T-helper 2 cell (primary cell): ENCODE measurements at places on chromosomes 3 and 15.

- no peak for DNase-seq
These were observed 242.3 kb downstream of the LPP start for GRCh38 chr3:188396251-188396650.

DNA sequence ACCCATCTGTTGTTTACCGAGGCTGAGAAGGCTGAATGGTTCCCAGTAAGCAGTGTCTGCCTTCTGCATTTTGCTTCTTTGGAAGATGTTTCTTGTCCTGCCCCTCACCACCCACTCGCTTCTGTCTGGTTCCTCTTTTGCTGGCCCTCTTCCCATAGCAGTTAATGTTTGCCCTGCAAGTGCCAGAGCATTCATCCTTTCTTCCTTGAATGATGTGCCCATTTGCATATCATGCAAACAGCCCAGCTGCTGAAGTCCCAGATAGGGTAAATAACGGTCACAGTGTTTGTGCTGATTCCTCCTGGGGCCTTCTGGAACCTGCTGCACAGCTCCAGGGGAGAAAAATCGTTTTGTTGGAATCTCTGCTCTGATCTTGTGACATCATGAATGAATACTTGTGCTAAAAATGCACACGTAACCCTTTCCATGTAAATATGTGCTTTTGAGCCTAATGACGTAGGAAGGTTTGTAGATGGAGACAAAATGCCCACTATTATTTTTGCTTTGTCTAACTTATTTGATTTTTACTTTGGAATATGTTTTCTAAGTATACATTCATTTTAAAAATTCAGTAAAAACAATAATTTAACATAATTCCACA is 381.0 kb downstream of the SOX2 start:
- DNase-seq = no peak

- DNase-seq = no peak
These were observed 71.3 kb downstream of the NUP210 start for GRCh38 chr3:13348661-13349396.

DNA sequence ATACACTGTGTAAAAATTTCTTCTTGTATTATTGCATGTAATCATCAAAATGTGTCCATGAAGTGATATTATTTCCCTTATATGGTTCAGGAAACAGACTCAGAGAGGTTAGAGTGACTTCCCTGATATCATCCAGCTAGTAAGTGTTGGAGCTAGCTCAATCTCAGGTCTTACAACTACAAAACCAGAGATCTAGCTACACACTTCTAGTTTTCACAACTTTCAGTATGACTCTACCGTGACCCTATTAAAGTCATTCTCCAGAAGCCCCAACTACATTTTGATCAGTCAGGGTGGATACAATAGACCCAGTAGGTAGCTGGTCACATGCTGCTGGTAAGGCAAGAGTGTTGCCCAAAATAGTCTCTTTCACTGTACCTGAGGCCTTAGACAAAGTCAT is 165.3 kb downstream of the GOLIM4 start:
- peak; percentile 6 for DNase-seq

DNA sequence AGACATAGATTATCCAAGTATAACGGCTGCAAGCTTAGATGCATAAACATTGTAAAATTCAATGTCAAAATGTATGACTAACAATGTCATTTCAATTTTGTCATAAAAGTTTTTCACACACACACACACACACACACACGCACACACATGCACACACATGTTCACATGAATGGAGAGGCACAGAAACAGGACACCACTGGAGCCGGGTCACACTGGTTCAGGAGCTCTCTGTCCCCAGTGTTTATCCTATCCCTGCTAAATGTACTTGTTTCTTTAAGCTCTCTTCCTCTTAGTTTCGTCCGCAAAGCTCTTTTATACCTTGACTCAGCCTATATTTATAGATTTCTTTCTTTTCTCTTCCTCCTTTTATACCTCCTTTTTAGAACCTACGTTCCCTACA is 249.9 kb downstream of the CADPS start:
- DNase-seq = no peak

DNA sequence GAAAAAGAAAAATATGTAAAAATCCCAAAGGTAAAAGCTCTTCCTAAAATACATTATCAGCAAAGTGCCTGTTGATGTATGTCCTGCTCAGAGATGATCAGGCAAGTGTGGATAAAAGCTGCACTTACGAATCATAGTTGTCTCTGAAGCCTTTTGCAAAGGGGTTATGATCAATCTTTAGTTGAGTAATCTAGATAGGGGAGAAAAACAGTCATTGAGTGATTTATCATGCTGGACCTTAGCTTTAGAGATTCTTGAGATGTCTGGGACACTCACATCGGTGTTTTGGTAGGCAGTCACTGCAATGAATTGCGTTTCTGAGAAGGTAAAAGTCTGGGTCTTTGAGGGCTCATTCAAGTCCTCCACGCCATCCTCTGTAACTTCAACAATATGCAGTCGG is 3.7 kb downstream of the EOMES start:
- DNase-seq = no peak

GRCh38 chr3:119588112-119588511 is 8.8 kb downstream of the ADPRH start:
- DNase-seq = no peak

DNA sequence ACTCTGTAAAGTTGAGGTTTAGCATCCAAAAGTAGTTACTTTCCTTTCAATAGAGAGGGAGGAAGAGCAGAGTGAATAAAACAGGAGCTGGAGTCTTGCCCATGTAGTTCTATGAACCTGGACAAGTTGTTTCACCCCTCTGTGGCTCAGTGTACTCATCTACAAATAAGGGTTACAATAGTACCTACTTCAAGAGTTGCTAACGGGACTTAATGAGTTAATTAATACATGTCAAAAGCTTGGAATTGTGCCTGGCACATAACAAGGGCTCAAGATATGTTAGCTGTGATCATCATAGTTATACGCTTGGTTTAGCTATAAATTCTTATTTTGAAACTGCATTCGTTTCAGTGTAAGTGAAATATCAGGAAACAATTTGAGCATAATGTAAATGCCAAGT is 388.5 kb upstream of the THBS1 start:
- DNase-seq = no peak

DNA sequence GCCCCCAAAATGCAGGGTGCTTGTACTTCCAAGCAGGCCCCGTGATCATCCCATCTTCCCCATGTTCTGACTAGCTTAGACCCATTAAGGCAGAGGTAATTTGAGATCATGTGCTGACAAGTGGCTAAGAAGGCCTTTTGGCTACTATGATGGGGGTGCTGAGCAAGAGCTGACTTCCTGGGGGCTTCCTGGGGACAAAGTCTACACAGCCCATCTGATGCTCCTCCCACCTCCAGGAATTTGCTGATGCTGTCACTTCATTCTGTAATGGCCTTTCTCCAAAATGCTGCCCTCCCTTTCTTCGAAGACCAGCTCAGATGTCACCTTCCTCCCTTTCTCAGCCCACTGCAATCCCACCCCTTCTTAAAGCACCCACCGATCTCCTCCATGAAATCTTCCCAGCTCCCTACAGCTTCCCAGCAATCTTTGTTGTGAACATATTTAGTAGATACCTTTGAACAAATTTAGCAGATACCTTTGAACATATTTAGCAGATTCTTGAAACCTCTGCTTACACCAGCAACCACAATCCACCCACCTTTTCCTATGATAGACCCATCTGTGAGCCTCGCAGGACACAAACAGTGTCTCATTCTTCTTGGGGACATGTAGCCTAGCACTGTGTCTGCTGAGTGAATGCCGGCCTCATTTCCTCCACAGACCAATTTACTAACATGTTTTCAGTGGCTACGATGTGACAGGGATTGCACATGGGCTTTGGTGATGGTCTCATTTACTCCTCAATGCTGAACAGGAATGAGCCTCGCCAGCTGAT is 223.3 kb downstream of the EPHB1 start:
- DNase-seq = peak; percentile 36

DNA sequence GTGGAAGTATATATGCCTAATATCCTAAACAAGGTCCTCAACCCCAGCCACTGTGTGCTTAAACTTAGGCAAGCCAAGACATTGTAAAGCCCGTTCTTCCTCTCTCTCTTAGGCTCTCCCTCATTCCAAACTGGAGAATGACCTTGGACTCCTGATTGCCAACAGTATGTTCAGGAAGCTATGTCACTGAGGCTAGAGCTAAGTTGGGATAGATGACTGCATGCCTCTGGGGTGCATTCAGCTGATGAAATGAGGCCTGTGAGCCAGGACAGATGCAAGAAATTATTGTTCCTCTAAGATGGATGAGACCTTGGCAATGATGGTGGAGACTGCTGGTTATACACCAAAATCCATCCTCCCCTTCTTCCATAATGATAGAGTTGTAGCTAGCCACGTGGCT is 27.9 kb upstream of the TBC1D21 start:
- no peak for DNase-seq

DNA sequence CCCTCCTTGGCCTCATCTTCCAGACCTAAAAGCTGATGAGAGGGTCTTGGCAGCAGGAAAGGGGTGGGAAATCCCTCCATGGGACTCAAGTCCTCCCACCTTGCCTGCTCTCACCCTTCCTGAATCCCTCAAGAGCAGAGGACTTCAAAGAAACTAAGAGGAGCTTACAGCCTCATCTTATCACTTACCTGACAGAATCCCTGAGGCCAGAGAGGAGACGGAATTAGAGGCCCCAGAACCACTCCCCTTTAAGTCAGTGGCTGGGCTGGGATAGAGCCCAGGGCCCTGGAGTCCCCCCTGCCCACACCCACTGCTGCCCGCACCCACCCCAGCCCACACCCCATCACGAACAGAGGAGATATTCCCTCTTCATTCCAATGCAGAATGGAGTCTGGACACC is 15.2 kb downstream of the LOXL1 start:
- DNase-seq = no peak

- no peak for DNase-seq
These were observed 144.0 kb upstream of the PDZRN3 start for GRCh38 chr3:73768524-73769308.

- no peak for DNase-seq
These were observed 76.0 kb downstream of the GOLGA8G start for GRCh38 chr15:28456476-28457395.

DNA sequence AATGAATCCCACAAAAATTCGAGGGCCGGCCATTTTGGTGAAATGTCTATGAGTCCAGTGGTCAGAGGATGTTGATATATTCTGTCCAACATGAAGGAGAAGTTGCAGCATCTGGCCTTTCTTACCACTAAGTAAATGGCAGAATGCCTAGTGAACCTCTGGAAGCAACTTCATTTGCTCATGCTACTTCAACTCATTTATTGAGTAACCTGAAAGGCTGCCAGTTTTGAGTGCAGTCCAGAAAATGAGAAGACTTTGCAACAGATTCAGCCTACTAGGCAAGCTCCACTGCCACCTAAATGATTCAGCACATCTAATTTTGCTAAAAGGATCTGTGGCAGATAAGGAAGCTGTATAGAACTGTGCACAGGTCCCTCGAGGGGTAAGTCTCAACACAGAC is 265.0 kb downstream of the OPA1 start:
- no peak for DNase-seq

GRCh38 chr3:47669026-47669749 is 90.5 kb upstream of the CSPG5 start:
- DNase-seq = no peak

GRCh38 chr3:114364806-114365654 is 71.2 kb downstream of the TIGIT start:
- peak; percentile 73 for DNase-seq

GRCh38 chr3:158617982-158618875 is 26.1 kb upstream of the GFM1 start:
- DNase-seq = no peak

DNA sequence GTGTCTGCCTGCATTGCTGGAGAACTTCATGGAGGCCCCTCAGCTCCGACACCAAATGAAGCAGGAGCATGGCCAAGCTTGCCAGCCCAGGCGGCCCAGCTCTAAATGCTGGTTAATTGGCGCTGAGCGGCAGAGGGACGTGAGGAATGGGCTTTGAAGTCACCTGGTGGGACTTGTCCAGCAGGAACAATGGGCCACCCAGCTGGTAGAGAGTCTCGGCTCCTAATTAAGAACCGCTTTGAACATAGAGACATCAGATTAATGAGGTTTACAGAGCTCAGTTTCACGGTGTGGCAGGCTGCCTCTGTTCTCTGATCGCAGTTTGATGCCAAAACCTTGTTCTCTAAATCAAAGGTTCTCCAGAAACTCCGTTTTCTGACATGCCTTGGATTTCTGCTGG is 77.5 kb upstream of the LINGO1 start:
- no peak for DNase-seq

- no peak for DNase-seq
These were observed 38.0 kb downstream of the SHC4 start for GRCh38 chr15:48925714-48926223.

- no peak for DNase-seq
These were observed 63.8 kb downstream of the NPTN start for GRCh38 chr15:73569361-73569760.

GRCh38 chr3:51686512-51687215 is 15.6 kb downstream of the TEX264 start:
- peak; percentile 98 for DNase-seq

GRCh38 chr15:70140543-70141375 is 43.0 kb upstream of the TLE3 start:
- DNase-seq = peak; percentile 29
